Muscle of back (tissue), 13 donors: ENCODE measurements at places on chromosomes 3 and 15.

GRCh38 chr3:82081351-82081750 is 319.9 kb upstream of the GBE1 start:
- DNase-seq: no peak

DNA sequence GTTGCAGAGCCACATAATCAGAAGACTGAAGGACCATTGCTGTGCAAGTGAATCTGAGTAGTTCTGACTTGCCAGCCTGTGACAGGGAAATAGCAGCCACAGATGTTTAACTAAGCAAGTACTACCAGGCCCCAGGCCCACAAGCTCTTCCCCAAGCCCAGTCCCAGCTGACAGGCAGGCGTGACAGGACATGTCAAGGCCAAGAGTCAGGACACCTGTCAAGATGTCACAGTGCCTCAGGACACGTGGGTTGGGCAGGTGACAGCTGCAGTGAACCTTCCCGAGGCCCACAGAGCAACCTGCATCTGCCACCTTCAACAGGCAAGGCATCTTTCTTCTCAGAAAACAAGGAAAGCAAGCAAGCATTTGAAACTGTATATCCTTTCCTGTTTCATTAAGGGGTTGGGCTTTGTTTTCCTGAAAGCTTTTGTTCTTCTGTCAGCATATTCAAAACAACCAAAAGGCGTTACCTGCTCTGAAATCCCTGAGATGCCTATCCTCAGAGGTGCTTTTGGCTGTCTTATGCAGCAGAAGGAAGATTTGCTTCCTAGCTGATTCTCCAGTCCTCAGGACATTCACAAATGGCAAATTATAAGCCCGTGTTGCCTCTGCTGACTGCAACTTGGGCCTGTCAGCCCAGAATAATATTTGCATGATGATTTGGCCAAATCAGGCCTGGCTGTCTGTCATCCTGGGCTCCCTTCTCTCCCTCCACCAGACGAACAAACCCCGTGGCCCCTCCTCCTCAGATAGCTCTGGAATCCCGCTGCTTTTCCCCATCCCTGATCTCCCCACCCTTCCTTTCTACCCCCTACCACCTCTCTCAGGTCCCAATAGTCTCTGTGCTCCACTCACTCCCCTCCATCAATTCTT is 171.8 kb upstream of the WNT5A start:
- no peak for DNase-seq

- DNase-seq: no peak
These were observed 32.5 kb downstream of the TPRG1 start for GRCh38 chr3:189204167-189204866.

DNA sequence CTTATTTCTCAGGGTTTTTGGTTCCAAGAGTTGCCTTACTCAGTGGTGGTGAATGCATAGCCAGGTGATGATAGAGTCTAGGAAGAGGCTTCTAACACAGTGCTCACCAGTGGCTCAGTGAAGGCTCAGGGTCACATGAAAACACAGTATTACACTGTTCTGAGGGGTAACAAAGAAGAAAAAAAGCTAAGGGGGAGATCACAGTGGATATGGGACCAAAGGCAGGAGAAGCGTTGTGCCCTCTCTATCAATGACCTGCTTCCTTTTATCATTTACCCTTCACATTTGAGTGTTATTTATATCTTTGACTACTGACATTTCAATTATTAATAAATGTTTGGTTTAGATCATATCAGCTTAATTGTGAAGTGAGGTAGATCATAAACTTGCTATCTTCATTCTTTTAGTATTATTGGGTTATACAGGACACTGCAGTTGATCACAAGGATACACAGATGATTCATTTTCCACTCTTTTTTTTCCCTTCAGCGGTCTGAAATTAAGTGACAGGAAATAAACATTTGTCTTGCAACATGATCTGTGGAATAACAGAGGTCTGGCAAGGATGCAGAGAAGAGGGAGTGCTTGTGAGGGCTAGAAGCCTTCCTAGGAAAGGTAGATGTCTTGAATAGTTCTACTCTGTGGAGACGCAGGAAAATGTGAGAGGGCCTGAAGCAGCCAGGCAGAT is 171.7 kb downstream of the C3orf38 start:
- no peak for DNase-seq

DNA sequence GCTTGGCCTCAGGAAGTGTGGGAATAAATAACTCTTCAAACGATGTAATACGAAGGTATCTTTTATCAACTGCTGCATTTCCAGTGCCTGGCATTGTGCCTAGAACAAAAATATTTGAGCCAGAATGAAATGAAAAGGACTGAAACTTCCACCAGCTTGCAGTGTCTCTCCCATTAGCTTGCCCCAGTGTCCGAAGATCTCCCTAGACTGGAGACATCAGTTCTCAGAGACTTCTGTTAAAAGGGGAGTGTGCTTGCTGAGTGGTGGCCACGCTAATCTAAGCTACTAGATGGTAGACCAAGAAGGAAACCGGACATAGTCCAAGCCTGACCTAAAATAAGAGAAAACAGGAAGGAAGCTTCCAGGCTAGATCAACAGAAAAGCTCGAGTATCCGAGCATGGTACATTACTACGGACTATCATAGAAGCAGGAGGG is 28.6 kb downstream of the KCNAB1 start:
- no peak for DNase-seq
